Cardiac fibroblast (primary cell): ENCODE measurements at places on chromosomes 4 and X.

- DNase-seq, result no peak
Measured at GRCh38 chr4:176063718-176064117, 1.9 kb upstream of the WDR17 start.

GRCh38 chr4:128311659-128312403 is 24.2 kb upstream of the PGRMC2 start:
- no peak for DNase-seq

DNA sequence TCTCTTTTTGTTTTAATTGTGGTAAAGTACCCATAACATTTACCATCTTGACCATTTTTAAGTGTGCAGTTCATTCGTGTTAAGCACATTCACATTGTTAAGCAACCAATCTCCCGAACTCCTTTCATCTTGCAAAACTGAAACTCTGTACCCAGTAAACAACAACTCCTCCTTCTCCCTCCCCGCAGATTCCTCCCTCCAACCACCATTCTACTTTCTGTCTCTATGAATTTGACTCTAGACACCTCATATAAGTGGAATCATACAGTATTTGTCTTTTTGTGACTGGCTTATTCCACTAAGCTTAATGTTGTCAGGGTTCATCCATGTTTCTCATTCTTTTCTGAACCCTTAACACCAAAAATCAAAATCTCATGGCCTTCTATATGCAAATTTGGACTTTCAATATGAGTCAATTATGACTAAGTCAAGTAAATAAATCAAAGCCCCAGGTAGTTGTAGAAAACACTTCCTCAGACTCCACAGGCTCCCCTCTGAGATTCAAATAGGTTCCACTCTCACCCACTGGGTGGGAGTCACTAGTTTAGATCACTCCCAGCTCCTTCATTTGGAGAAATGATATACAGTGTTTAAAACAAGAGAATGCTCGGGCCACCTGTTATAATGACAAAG is 9.8 kb upstream of the RTL5 start:
- no peak for DNase-seq

DNA sequence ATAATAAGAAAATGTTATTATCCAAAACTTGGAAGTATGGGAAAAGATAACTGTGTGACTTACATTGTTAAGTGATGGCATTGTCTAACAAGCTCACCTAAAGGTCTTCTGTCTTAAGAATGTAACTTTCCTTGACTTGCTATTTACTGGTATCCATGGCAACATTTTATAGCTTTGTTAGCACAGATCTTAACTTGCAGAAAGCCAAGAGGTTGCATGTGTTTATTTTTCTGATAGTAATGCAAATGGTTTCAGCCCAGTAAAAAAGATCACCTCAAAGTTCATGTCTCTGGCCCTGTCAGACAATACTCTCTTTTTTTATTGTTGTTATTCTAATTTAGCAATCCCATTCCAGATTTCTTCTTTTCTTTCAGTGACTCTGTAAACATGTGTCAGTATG is 425.3 kb downstream of the SPRY1 start:
- peak; percentile 58 for DNase-seq

GRCh38 chrX:107747596-107748161 is 27.9 kb downstream of the TSC22D3 start:
- peak; percentile 69 for DNase-seq

DNA sequence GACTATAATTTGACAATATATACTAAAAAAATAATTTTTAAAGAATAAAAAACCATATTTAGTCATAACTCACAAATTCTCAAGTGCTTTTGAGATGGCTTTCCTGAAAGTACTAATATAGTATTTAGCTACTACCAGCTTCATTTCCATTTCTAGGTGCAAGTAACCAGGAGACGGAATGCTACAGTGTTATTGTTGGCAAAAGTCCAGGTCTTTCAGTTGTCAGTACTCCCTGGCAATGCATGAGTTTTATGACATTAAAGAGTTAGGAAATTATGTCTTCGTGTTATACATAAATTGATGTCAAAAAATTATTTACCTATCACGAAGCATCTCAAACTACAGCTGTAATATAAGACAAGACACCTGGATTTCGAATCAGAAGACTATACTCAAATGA is 45.0 kb downstream of the TMEM47 start:
- DNase-seq, result peak; percentile 25

GRCh38 chrX:83022020-83022419 is 486.1 kb upstream of the POU3F4 start:
- DNase-seq, result no peak

DNA sequence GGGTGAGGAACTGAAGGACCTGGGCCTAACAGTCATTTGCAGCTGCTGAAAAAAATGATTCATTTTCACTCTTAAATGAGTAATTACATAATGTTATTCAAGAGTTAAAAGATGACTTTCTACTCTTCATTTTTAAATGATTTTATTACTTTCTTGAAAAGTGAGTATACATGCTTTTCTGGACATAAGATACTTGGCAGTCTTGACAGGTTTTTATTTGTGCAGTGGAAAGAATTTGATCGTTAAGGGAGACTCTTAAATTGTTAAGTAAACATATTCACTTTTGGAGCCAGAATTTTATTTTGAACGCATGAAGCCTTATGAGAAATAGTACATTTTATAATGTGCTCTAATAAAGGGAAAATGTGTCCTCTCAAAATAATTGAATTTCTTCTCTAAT is 245.7 kb downstream of the TENM3 start:
- DNase-seq, result no peak

- DNase-seq, result peak; percentile 46
Measured at GRCh38 chr4:135365065-135365464, 1163.5 kb upstream of the PABPC4L start.

- no peak for DNase-seq
Measured at GRCh38 chr4:23769406-23769805, 120.4 kb downstream of the PPARGC1A start.

GRCh38 chr4:16197876-16198665 is 28.2 kb downstream of the TAPT1 start:
- DNase-seq, result peak; percentile 24

DNA sequence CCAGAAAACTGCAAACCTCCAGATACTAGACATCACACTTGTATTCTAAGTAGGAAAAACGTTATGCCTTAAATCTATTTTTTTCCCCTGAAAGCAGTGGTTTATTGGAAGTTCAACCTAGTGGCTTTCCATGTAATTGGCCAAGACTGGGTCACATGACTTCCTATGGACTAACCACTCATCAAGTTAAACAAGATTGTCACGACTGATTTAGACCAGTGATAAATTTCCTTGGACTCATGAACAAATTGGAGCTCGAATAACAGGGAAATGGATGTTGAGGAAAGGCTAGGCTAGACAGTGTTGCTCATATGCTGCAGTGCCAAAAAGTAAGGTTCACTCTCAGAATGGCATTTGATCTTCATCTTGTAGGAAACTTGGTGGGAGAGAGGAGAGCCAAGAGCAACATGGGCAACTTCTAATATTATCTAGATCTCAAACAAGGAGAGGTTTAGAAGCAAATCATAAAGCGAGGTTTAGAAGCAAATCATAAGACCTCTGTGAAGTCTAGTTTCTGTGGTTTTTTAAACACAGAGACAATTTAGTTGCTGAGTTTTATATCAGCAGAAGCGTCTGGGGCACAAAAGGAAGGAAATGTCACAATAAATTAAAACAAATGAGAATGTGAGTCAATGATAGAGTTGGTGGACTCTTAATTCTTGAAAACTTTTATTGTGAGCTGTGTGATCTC is 165.6 kb upstream of the BOD1L1 start:
- no peak for DNase-seq

GRCh38 chr4:140697709-140698560 is 58.2 kb downstream of the TBC1D9 start:
- DNase-seq, result no peak

DNA sequence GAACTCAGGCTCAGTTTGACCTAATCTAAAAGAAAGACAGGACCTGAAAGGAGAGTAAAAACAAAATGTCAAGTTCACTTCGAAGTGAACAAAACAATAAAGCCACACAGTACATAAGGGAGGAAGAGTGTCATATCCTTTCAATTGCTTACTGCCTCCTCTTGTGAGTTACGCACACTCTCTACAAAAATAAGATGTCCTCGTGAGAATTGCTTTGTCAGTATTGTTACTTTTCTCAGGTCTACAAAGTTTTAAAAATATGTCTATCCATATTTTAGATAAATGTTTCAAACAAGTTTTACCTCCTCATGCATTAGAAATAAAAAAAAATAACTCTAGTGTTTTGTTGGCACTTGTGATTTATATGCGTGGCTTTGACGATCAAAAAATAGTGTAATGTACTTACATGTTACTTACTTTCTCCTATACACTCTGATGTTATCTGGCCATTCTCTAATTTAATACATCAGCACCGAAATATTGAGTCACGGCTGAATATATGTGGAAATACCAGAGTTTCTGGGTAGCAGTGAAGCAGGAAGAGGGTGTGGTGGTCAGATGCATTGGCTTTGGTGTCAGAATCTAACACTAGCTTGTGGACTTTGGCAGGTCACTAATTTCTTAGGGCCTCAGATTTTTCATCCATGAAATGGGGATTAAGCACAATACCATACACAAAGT is 8.1 kb upstream of the MRPL1 start:
- peak; percentile 40 for DNase-seq

DNA sequence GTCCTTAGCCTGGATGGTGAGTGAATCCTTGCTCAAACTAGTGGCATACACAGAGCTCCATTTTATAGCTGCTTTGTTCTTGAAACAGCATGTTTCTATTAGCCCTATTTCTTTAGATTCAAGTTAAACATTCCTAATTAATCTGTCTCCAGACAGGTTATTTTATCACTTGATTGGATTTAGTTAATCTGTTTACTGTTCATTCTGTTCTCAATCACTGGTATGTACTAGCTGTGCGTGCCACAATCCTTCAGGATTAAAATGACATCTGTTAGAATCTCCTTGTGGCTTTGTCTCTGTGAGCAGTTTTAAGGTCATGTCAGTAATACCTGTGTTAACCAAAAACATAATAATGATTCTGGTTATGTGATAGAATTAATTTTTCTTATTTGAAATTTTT is 36.5 kb downstream of the PTPN13 start:
- DNase-seq, result no peak

- DNase-seq, result peak; percentile 74
Measured at GRCh38 chrX:113512700-113513395, 672.2 kb upstream of the AMOT start.

DNA sequence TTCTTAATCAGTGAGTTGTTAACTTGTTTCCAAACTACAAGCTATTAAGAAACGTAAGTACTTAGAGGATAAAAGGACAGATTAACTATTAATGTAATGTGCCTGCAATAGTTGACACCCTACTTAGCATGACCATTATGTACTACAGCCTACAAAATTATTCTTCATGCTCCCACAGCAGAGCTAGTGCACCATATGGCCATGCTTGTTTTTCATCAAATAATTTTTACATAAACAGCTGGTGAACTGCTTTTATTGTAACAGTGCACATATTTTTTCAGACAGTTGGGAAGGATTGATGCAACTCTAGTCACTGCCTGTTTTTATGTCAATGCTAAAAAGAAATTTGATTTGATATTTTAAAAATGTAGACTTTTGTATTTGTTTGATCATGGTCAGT is 10.2 kb upstream of the MAGEB10 start:
- DNase-seq, result no peak

GRCh38 chr4:139668036-139668435 is 2.4 kb downstream of the MGST2 start:
- DNase-seq, result no peak

DNA sequence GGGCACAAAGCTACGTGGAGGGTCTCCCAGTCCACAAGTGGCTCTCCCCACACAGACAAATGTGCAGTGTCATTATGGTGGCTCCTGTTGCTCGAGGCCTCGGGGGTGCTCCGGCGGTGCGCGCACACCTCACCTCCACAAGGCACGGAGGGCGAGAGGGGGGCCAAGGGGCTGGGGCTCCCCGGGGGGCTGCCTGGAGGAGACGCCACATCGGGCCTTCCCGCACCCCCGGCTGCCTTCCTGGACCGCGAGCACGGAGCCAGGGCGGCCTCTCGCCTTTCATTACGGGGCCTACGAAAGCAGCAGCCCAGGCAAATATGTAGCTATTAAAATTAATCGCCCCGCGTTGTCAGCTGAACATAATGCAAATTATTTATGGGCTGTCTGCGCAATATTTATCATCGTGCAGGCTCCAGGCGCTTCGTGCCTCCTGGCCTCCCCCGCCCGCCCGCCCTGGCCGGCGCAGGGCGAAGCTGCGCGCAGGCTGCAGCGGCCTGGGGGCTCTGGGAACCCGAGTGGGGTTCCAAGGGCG is 70.8 kb upstream of the BCOR start:
- DNase-seq, result no peak

DNA sequence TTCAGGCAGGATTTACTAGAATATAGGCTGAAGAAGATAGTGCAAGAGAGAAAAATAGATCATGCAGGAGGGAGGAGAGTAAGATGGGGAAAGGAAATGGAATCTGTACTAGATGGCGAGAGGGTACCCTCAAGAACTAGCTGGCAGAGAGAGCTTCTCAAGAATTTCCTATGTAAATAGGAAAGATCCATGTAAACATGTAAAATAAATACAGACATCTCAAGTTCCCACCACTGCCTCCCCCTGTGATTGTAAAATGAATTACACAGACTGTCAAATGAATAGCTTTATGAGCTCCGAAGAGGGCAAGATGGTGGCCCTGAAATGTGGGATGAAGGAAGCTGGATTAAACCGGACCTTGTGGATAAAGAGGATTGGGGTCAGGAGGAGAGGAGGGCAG is 178.0 kb downstream of the PALLD start:
- DNase-seq, result no peak

DNA sequence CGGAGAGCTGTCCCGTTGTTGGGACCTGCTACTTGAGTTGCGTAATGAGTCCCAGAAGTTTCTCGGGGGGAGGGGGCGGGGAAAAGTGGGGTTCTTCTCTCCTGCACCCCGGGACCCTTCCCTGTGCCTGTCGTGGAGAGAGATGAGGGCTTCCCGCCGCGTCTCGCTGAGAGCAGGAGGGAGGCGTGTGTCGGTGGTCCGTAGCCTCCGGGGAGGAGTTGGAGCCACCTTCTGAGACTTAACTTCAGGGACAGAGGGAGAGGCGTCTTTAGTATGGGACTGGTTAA is 698 bp downstream of the AFF1 start:
- no peak for DNase-seq

DNA sequence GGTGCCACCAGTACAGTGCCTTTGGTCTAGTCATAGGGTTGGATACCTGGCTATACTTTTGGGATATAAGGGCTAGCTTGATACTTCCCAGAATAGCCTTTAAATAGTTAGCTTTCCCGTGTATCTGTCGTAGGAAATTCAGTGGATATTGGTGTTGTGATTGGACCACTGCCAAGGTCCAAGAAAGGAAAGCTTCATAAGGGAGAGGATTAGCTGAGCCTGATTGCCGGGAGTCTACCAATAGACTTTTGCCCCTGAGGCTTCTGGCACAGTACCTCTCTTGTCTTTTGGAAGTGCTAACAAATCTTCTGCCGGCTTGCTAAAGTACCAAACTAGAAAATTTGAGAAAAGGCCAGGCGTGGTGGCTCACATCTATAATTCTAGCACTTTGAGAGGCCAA is 350.6 kb downstream of the CHIC1 start:
- DNase-seq, result peak; percentile 73

GRCh38 chr4:6193399-6193798 is 7.0 kb downstream of the JAKMIP1 start:
- no peak for DNase-seq
